ENCODE measurements at places on chromosomes 12 and 14.

- no peak for DNase-seq
- H3K36me3 ChIP-seq = peaks cover 21% of the 10 kb centered on the region
- no peaks in the 10 kb centered on the region for H3K27me3 ChIP-seq
- H3K4me3 ChIP-seq = no peak overlapping the region
- no peak overlapping the region for H3K27ac ChIP-seq
Observed at GRCh38 chr12:131988054-131988796, 38.5 kb downstream of the EP400 start.

- H3K27ac ChIP-seq = no peak overlapping the region
- no peaks in the 10 kb centered on the region for H3K36me3 ChIP-seq
- H3K4me3 ChIP-seq = peak overlapping the region; percentile 10
- H3K4me1 ChIP-seq = peaks cover 4% of the 10 kb centered on the region
Observed at GRCh38 chr14:22812744-22813143, 2.5 kb downstream of the SLC7A7 start.

- no peak for DNase-seq
- H3K27ac ChIP-seq = no peak overlapping the region
- H3K36me3 ChIP-seq = no peaks in the 10 kb centered on the region
Observed at GRCh38 chr12:65918021-65918420, 93.7 kb downstream of the HMGA2 start.

GRCh38 chr12:113823016-113823415 is 143.1 kb downstream of the RBM19 start:
- peaks cover 49% of the 10 kb centered on the region for H3K36me3 ChIP-seq
- H3K27me3 ChIP-seq = no peaks in the 10 kb centered on the region
- H3K4me1 ChIP-seq = no peaks in the 10 kb centered on the region
- H3K4me3 ChIP-seq = no peak overlapping the region

DNA sequence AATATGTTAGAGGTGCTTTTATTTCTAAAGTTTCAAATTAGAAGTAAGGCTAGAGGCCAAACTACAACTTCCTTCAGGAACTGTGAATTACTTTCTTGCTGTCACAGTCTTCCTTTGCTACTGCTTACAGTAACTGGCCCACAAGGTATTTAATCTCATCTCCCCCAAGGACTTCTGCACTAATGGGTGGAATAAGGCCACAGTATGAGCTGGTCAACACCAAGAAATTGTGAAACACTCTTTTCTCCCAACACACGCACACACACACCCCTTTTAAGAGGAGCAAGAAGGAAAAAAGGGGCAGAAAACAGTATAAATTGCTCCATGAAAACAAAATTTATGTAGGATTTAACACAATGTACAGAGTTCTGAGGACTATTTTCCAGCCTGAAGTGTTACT is 45.6 kb downstream of the SCAF11 start:
- no peak for DNase-seq
- no peaks in the 10 kb centered on the region for H3K4me1 ChIP-seq
- H3K27me3 ChIP-seq = no peaks in the 10 kb centered on the region
- no peak overlapping the region for H3K27ac ChIP-seq
- no peak overlapping the region for H3K4me3 ChIP-seq
- no peaks in the 10 kb centered on the region for H3K36me3 ChIP-seq

DNA sequence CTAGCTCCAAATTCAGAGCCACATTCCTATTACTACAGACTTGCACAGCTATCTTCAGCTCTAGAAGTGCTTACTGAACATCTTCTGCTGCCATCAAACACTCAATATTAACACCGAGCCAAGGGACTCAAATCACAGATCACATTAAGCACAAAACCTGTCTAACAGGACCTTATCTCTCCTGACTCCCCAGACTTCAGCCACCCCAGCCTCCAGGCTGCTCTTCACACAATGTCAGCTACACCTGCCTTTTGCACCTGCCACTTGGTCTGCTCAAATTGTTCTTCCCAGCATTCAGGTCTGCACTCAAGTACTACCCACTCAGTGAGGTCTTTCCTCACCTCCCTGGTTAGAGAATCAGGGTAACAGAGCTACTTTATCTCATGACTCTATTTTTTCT is 57.1 kb downstream of the GALC start:
- no peak overlapping the region for H3K4me3 ChIP-seq
- H3K27me3 ChIP-seq = no peaks in the 10 kb centered on the region
- DNase-seq = no peak
- H3K4me1 ChIP-seq = no peaks in the 10 kb centered on the region
- no peaks in the 10 kb centered on the region for H3K36me3 ChIP-seq

DNA sequence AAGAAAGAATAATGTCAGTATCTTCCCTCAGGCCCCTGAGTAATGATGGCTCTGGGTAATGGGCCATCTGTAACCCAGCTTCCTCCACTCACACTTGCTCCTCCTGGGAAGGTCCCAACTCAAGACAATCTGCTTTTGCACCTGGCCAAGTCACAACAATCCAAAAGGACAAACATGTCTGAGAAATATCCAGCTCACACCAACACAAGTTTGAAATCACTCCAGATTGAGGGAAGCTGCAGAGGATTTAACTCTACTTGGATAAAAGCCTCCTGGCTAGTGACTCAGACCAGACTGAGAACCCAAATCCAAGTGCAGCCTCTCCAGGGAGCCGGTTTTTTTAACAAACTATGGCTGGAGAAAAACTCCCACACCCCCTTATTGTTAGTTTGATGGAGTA is 34.2 kb downstream of the RTRAF start:
- peaks cover 37% of the 10 kb centered on the region for H3K4me1 ChIP-seq
- no peak overlapping the region for H3K4me3 ChIP-seq
- H3K27ac ChIP-seq = no peak overlapping the region
- no peaks in the 10 kb centered on the region for H3K36me3 ChIP-seq

- DNase-seq = no peak
- H3K36me3 ChIP-seq = no peaks in the 10 kb centered on the region
- no peaks in the 10 kb centered on the region for H3K27me3 ChIP-seq
- H3K4me3 ChIP-seq = no peak within 1 kb of the TSS
- H3K27ac ChIP-seq = no peak within 1 kb of the TSS
Observed at GRCh38 chr12:9999016-9999415, at the start of gene CLEC1B. Gene CLEC1B, minus strand, starts transcription at chr12:9999121. Its CDS starts 21 bp downstream, at chr12:9999100.

DNA sequence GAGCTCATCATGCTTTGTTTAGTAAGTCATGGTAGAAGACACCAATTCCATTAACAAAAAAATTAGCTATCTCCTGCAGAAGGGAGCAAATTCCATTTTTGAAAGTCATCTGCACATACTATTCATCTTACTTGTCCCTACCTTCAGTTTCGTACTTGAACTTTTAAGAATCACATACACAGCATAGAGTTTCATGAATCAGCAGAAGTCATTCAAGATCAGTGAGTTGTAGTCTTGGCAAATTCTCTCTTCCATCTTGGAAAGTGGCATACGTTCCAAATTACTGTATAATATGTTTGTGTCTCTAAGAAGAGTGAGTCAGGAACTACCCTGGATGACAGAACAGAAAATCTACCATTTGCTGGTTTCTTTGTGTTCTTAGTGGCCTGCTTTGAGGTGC is 14.1 kb downstream of the VRK1 start:
- no peaks in the 10 kb centered on the region for H3K27me3 ChIP-seq
- H3K4me1 ChIP-seq = no peaks in the 10 kb centered on the region
- no peaks in the 10 kb centered on the region for H3K36me3 ChIP-seq
- no peak for DNase-seq
- H3K4me3 ChIP-seq = no peak overlapping the region

GRCh38 chr14:100187247-100187833 is 27.9 kb upstream of the DEGS2 start:
- H3K4me3 ChIP-seq = no peak overlapping the region
- peaks cover 10% of the 10 kb centered on the region for H3K4me1 ChIP-seq
- H3K27ac ChIP-seq = peak overlapping the region; percentile 86
- H3K27me3 ChIP-seq = no peaks in the 10 kb centered on the region
- DNase-seq = no peak

DNA sequence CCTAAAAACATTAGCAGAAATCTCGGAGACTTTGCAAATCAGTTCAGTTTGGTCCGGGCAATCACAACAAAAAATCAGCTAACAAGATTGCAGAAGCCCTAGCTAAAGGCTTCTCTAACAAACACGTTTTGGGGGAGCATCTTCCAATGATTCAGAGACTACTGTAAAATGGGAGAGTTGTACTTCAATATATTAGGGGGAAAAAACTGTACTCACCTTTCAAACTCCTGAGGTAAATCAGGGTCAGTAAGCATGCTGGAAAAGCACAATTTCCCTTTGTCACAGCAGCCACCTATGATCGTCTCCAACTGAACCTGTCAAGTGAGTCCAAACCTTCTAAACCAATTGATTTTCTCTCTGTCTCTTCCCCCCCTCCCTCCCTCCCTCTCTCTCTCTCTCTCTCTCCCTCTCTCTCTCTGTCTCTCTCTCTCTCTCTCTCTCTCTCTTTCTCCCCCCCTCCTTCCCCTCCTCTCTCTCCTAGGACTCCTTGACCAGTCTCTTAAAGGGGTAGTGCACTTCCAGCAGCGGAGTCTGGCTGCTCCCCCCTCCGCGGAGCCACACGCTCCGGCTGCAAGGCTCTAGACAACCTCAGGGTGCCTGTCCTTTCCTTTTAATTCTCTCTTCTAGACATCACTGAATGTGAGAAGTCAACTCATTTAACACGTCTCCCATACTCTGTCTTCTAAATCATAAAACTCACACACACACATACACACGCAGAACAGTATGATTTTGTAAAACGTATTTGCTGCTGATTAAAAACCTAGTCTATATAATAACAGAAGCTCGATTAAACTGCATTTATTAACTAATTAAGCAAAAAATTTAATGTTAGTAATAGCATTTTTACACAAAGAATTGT is at the start of gene SOX5:
SOX5 (minus strand) TSS at position 323 of the 862 bp plus-strand sequence; CDS start at position 254, 69 bp downstream.
- H3K27ac ChIP-seq = no peak within 1 kb of the TSS
- no peak for DNase-seq
- peak within 1 kb of the TSS; percentile 31 for H3K4me3 ChIP-seq
- H3K27me3 ChIP-seq = no peaks in the 10 kb centered on the region
- H3K36me3 ChIP-seq = no peaks in the 10 kb centered on the region
- H3K4me1 ChIP-seq = peaks cover 5% of the 10 kb centered on the region

- H3K27me3 ChIP-seq = no peaks in the 10 kb centered on the region
- H3K4me3 ChIP-seq = no peak overlapping the region
- H3K4me1 ChIP-seq = no peaks in the 10 kb centered on the region
- H3K27ac ChIP-seq = no peak overlapping the region
- no peak for DNase-seq
Observed at GRCh38 chr12:52352951-52353350, 14.3 kb downstream of the KRT85 start.

- peak overlapping the region; percentile 89 for H3K27ac ChIP-seq
- no peak for DNase-seq
- H3K36me3 ChIP-seq = no peaks in the 10 kb centered on the region
- H3K4me1 ChIP-seq = peaks cover 99% of the 10 kb centered on the region
- H3K27me3 ChIP-seq = no peaks in the 10 kb centered on the region
Observed at GRCh38 chr14:91396959-91397815, 20.4 kb downstream of the CCDC88C start.

GRCh38 chr14:76203086-76204001 is 51.6 kb downstream of the GPATCH2L start:
- H3K4me3 ChIP-seq = no peak overlapping the region
- H3K27me3 ChIP-seq = no peaks in the 10 kb centered on the region
- H3K36me3 ChIP-seq = no peaks in the 10 kb centered on the region

DNA sequence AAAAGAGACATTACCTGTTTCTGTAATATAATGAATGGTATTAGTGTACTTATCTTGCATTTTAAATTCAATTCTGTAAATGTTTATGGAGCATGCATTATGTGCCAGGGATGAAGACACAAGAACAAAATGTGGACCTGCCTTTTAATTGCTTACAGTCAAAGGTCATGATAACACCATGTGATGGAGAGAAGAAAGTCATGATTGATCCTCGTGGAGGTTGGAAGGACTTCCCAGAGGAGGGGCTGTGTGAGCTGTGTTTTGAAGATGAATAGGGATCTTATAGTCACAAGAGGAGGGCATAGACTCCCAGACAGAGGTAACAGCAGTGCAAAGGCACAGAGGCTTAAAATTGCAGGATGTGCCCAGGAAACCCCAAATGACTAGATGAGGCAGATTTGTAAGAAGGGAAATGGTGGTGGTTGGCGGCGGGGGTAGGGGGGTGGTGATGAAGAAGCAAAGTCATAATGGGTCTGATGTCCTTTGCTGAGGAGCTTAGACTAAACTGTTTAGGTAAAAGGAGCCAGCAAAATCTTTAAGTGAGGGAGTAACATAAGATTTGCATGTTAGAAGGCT is 151.5 kb downstream of the PRKCH start:
- peak overlapping the region; percentile 79 for H3K27ac ChIP-seq
- DNase-seq = no peak
- H3K36me3 ChIP-seq = no peaks in the 10 kb centered on the region
- H3K4me3 ChIP-seq = no peak overlapping the region

DNA sequence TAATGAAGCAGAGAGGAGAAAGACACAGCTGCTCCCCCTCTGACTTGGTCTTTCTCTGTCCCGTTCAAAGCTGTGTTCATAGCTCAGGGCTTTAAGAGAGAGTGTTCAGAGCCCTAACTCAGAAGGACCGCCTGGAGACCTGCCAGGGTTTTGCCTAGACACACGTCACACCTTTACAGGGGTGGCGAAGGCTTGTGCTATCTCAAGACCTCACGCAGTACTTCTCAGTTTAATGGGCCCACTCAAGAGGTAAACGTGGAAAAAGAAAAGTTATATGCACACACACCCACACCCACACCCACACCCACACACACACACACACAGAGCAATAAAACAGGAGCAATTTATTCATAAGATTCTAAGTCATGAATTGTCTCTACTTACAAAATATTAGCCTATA is 374.3 kb downstream of the C12orf75 start:
- DNase-seq = no peak
- H3K27me3 ChIP-seq = no peaks in the 10 kb centered on the region
- H3K4me3 ChIP-seq = no peak overlapping the region
- no peaks in the 10 kb centered on the region for H3K4me1 ChIP-seq

DNA sequence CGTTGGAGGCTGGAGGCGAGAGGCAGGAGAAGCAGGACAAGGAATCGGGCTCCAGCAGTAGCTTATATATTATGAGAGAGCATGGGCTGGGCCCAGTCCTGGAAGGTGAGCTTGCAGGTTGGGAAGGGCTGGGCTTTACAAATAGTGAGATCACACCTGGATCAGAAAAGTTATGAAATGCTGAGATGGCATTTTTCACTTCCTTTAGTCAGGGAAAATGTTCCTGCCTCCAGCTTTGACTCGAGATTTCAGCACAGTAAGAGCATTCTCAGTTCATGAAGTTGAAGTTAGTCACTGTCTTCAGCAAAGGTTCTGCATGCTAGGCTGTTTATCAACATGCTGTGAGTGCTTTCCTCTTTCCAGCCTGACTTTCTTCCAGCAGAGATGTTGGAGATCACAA is at the start of gene KRT6C:
KRT6C (minus strand) TSS at position 38 of the 400 bp plus-strand sequence. CDS start 68 bp downstream, outside the sequence.
- no peaks in the 10 kb centered on the region for H3K36me3 ChIP-seq
- DNase-seq = no peak
- no peak within 1 kb of the TSS for H3K4me3 ChIP-seq
- peak within 1 kb of the TSS; percentile 58 for H3K27ac ChIP-seq

GRCh38 chr12:78560633-78561032 is 303.9 kb upstream of the SYT1 start:
- no peak for DNase-seq
- no peak overlapping the region for H3K27ac ChIP-seq
- no peaks in the 10 kb centered on the region for H3K27me3 ChIP-seq
- H3K4me3 ChIP-seq = no peak overlapping the region

GRCh38 chr12:101599311-101599710 is 4.5 kb downstream of the MYBPC1 start:
- no peak for DNase-seq
- no peaks in the 10 kb centered on the region for H3K36me3 ChIP-seq
- no peak overlapping the region for H3K4me3 ChIP-seq
- no peaks in the 10 kb centered on the region for H3K27me3 ChIP-seq

- peaks cover 27% of the 10 kb centered on the region for H3K4me1 ChIP-seq
- H3K36me3 ChIP-seq = no peaks in the 10 kb centered on the region
- H3K27me3 ChIP-seq = no peaks in the 10 kb centered on the region
- peak overlapping the region; percentile 45 for H3K27ac ChIP-seq
- no peak overlapping the region for H3K4me3 ChIP-seq
Observed at GRCh38 chr12:58584880-58585279, 335.4 kb downstream of the LRIG3 start.

Measured in esophagus squamous epithelium (tissue), 5 donors.